ENCODE measurements at places on chromosomes 6 and 20.
A peak's percentile ranks its signal among the peaks of the same experiment; 100 is the strongest.

- DNase-seq: no peak
Observed at GRCh38 chr6:90385759-90386313, 89.2 kb upstream of the BACH2 start.

DNA sequence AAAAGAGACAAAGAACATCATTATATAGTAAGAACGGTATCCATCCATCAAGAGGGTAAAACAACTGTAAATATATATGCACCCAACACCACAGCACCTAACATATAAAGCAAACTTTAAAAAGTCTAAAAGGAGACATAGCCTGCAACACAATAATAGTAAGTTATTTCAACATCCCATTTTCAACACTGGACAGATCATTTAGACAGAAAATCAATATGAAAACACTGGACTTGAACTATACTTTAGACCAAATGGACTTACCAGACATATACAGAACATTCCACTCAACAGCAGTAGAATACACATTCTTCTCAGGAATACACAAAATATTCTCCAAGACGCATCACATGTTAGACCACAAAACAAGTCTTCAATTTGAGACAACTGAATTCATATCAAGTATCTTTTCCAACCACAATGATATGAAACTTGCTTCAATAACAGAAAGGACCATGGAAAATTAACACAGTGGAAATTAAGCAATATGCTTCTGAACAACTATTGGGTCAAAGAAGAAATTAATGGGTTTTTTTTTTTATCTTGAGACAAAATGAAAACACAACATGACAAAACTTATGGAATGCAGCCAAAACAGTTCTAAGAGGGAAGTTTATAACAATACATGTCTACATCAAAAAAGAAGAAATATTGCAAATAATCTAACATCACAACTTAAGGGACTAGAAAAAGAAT is 23.9 kb upstream of the ASF1A start:
- no peak for DNase-seq

DNA sequence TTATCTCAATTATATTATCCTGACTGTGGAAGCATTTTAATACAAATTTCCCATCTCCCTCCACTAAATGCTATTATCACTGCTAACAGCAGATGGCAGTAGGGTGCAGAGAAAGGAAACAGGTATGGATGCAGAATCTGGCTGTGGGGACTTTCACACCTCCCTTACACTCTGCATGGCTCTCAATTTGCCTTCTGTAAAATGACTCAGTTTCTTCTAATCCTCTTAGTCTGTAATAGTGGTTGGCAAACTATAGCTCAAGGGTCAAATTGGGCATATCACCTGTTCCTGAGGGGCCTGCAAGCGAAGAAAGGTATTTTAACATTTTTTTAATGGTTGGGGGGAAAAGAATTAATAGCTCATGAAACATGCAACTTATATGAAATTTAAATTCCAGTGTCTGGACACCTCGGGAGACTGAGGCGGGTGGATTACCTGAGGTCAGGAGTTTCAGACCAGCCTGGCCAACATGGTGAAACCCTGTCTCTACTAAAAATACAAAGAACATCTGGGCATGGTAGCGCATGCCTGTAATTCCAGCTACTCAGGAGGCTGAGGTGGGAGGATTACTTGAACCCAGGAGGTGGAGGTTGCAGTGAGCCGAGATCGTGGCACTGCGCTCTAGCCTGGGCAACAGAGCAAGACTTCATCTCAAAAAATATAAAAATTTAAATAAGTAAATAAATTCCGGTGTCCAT is 83.5 kb downstream of the ZMYND8 start:
- DNase-seq: peak; percentile 22

DNA sequence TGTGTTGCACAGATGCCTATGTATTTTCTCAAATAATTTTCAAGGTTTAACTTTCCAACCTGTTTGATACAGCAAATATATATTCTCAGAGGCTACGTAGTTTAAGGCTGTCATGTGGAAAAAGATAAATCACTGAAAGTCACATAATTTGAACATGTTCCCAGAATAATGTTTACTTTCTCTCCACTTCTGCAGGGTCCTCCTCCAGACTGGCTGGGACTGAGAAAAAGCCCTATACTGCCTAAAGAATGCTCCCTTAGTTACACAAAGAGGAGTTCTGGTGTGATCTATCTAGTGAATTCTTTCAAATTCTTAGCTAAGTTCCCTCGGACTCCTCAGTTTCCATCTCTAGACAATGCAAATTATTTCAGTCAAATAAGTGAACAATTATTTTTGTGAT is 411.0 kb downstream of the C6orf118 start:
- no peak for DNase-seq

DNA sequence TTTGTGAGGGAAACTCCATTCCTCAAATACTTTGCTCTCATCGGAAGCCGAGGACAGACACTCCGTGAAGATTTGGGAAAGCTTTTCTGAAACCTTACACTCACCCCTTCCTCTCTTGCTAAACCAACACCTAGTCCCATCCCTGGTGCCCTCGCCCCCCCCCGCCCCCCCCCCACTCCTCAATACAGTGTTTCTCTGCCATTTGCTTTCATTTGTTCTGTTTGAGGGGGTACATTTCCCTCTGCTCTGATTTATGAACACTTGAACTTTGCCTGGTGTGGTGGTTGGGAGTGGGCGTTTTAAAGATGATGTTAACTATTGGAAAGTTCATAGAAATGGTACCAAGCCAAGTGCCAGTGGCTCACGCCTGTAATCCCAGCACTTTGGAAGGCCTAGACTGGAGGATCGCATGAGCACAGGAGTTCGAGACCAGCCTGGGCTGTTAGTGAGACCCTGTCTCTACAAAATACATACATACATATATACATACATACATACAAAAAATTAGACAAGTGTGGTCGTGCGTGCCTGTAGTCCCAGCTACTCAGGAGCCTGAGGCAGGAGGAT is 1.1 kb downstream of the RAB32 start:
- no peak for DNase-seq

GRCh38 chr20:25077610-25078169 is 4.3 kb downstream of the VSX1 start:
- DNase-seq: no peak

DNA sequence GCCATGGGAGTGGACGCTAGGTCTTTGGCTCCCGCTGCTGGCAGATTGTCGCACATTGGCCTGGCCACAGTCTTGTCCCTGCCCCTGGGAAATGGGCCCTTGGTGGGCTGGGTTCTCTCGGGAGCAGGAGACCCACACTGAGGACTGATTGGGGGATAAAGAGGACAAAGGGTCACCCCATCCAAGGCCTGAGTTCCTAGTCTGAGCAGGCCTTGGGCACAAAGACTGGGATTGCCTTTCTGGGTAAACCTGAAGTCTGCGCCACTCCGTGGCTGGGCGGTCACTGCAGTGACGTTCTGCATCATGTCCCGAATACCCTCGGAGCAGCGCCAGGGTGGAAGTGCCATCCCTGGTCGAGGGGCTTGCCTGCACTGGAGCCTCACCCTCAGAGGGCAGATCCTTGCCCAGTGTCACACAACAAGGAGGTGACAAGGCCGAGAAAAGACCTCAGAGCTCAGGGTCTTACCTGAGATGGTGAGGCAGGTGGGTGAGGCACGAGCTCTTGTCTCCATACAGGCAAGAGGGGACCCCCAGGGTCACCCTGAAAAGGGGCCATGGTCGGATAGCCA is 36.1 kb upstream of the ZBP1 start:
- no peak for DNase-seq

GRCh38 chr6:83226517-83226916 is 33.4 kb downstream of the RWDD2A start:
- no peak for DNase-seq

- no peak for DNase-seq
Observed at GRCh38 chr6:145051661-145052060, 683.7 kb downstream of the EPM2A start.

DNA sequence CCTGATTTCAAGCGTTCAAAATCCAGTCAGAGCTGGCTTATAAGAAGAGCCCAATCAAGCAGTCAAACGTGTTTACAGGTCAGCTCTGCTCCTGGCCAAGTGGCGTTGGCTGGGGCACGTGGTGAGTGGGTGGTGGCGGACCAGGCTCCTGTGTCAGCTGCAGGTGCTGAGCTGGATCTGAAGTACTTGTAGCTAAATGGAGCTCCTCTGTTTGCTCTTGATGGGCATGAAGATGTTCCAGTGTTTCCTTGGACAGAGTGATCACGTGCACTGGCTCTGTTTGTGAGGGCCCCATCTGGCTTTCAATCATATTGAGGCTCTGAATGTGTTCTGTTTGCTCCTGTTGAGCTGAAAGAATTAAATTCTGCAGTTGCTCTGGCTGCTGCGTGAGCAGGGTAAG is 10.2 kb upstream of the MICAL1 start:
- no peak for DNase-seq

DNA sequence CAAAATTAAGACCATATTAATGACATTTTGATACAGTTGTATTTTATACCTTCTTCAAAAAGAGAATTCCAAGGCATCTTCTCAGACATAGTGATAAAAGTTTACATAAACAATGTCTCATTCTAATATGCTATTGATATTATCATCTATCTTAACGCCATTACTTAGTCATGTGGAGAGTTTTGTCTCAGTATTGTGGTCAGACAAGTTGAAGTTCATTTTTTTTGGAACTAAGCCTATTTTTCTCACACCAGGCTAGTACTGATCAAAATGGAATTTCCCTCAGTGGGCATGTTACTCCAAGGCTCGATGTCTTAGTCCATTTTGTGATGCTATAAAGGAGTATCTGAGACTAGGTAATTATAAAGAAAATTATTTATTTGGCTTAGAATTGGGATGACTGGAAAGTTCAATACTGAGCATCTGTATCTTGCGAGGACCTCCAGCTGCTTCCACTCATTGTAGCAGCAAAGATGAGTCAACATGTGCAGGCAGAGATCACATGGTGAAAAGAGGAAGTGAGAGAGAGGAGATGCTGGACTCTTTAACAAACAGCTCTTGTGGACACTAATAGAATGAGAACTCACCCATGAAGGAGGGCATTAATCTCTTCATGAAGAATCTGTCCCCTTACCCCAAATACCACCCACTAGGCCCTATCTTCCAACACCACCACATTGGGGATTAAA is 825.5 kb upstream of the MANEA start:
- peak; percentile 3 for DNase-seq

Measured in foreskin keratinocyte (primary cell).